Stimulated activated CD4-positive, alpha-beta T cell treated with anti-CD3 and anti-CD28 coated beads, Interleukin-4, amount 100 ng/mL, for 48 hours (primary cell): ENCODE measurements at places on chromosomes 3 and 15.

GRCh38 chr3:17143893-17144664, 259.3 kb downstream of the PLCL2 start:
- DNase-seq = no peak

DNA sequence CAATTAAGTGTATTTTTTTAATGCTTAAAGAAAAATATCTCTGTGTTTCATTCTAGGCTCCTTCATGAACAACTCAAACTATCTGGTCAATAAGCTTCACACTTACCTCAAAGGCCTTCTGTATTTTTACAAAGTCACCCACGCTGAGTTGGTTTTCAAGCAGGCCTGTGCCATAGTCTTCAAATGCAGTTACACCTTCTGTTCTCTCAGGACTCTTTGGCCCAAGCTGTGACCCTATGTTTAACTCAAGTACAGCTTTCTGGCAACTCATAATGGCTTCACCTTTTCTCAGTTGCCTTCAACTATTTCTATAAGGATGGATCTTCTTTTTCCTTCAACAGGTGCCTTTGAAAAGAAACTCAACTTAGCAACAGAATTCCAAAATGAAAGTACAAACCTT, 587 bp downstream of the WDR49 start:
- no peak for DNase-seq

DNA sequence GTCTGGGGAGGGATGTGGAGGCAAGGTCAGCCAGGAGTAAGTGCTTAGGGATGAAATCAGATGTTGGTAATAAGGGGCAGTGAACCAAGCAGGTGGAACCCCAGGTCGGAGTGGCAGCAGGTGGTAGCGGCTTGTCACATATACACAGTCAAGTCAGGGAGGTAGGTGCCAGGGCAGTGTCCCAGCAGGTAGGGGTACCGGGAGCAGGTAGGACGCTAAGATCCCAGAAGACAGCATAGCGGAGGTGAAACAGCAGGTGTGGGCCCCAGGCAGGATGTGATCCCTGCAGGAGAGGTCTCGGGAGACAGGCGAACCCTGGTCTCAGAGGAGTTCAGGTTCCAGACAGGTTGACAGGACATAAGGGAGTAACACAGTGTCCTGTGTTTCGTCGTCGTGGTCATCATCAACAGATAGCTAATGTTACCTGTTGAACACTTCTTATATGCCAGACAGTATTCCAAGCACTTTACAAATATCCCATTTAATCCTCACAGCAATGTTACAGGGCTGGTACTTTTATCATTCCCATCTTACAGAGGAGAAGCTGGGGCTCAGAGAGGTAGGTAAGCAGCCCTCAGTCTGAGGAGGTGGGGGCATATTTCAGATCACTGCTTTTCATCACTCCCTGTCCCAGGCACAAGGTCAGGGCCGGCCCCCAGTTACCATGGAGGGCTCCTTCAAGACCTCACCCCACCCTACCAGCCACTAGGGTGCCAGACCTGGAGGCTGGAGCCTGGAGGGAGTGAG, 241.6 kb downstream of the UACA start:
- no peak for DNase-seq

DNA sequence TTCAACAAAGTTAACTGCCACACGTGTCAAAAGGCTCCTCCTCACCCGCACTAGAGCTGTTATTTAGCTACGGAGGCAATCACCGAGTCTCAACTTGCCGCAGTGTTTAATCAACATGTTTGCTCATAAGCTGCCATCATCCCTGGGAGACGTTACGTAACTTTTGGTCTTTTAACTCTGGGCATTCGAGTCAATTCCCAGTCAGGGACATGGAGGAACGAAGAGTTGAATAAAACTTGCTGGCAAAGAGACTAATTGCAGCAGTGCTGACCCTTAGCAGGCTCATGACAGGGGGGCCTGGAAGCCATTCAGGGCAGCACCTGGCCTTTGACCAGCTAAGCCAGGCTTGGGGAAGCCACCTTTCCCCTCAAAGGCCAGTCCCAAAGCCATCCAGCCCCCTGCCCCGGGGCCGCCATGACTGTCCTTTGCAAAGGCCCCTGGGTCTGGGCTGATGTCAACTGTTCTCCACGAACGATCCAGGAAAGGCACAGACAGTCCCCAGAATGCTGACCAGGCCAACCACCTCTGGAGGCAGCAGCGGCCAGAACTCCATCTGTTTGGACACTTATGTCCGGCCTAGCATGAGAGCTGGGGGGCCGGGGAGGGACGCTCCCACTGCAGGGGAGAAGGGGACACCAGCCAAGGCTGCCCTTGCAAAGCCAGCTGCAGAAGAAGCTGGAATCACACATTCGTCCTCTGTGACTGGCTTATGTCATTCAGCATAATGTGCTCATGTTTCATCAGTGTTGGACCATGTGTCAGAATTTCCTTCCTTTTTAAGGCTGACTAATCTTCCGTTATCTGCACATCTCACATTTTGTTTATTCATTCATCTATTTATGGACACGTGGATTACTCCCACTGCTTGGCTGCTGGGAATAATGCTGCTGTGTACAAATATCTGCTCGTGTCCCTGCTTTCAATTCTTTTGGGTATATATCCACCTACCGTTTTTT, 43.7 kb downstream of the PCSK6 start:
- DNase-seq = no peak

DNA sequence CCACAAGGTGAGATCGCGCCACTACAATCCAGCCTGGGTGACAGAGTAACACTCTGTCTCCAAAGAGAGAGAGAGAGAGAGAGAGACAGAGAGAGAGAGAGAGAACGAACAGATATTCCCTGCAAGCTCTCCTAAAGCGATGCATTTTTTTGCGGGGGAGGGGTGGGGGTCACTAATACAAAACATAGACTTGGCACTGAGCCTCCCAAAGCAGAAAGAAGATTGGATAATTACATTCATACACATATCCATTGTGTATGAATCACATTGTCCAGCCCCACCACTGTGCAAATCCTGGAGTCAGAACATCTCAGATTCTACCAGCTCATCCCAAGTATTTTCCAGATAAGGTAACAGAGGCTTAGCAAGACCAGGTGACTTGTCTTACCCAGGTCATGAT, 459.9 kb downstream of the MAGI1 start:
- no peak for DNase-seq

DNA sequence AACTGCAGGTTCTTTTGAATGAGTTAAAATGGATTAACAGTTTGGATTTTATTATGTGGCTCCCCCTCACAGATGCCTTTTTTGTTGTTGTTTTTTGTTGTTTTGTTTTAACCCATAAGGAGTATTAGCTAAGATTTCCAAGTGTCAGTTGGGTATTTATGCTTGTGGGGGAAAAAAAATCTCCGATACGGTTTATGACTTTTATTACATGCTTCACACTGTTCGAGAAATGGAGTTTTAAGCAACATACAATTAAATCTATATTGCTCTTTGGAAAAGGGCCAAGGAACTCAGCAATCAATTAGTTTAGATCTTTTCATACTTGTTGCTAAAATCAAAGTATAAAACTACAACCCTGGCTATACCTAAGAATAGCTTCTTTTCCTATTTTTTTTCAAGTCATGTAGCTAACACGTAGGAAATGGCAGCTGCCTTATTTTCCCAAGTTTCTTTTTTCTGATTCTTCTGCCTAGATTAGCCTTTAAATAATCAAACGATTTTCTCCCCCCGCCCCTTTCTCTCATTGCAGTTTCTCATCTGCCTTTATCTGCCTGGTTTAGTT, 16.0 kb downstream of the NR2F2 start:
- no peak for DNase-seq

DNA sequence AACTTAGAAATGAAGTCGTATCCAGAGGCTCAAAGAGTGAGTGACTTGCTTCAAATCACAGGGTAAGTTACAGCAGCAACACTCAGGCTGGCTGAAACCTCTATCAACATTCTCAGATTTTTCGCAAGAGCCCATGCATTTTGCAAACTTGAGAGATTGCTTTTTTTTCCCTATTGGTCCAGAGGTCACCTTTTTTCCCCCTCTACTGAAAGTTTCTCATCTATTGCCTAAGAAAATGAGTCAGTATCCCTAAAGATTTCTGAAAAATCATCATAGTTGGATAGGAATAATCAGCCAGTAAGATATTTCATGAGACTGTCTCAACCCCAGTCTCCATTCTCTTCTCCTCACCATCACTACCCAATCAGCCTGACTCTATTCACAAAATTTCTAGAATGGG, 410.6 kb downstream of the FOXP1 start:
- DNase-seq = no peak

- no peak for DNase-seq
Observed at GRCh38 chr3:189167027-189167766, 4.6 kb upstream of the TPRG1 start.

DNA sequence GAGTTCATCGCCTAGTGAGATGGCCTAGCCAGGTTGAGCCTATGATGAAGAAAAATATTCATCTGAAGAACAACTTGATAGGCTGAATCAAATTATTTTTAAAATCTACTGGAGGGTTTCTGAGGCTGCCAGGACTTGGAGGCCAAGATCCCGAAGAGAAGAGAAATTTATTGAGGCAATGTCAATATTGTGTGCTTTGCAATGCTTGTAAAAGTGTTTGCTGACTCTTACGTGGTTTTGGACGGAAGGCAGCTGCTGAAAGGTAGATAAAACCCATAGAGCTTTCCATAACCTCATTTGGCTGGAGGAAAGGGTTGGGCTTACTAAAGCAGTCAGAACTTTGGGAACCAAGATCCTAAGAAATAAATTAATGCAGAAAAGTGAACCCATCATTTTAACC, 361.0 kb upstream of the IL12A start:
- DNase-seq = no peak
